Left ventricle myocardium inferior (tissue), 1 donor: ENCODE measurements at places on chromosomes 7 and 10. TPM values are rescaled to one million over a fixed set of nuclear protein-coding genes. Genes with fewer than 3 reads are reported as not detected.

GRCh38 chr10:124739986-124740368 lies 4.2 kb downstream of the FAM53B start:
- no peak for DNase-seq

DNA sequence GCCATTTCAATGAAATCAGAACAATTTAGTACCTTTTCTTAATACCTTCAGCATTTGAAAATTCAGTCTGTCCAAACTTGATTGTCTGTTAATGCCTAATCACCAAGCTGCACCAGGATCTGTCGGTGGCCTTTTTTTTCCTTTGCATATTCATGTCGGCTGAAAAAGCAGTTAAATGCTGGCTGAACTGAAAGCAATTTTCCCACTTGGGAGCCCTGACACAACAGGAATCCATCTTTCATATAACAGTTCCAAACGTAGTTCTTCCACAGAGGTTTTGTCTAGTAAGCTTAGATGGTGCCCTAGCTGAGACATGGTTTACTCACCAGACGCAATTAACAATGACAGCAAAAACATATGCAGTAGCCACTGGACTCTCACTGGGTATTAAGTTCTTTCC lies 83.6 kb upstream of the CHCHD3 start:
- DNase-seq: no peak

- no peak for DNase-seq
Observed at GRCh38 chr10:78046711-78047269, 13.1 kb downstream of the RPS24 start.

DNA sequence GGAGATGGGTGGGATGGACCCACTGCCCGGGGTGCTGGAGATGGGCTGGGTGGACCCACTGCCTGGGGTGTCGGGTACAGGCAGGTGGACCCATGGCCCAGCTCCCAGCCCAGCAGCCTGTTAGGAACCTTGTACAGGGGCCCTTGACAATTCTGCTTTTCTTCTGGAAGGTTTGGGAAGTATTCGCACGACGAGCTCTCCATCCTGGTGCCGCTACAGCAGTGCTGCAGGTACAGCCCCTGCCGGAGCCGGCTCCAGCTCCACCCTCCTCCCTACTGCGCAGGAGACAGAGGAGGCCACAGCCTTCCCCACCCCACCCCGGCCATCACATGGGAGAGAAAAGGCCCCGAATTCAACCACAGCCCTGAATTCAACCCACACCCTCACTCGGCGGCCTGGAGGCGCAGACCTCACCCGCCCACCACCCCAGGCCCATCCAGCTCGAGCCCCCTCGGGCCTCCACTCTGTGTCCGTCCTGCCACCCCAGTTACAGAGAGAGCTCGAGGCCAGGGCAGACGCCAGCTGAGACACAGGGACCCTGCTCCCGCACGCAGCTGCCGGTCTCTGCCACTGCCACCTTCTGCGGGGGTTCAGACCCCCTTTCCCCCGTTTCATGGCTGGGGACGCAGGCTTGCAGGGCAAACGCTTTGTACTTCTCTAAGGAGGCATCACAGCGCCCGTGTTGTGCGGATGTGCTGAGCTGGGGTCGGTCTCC lies 31.3 kb upstream of the FOXL3 start:
- no peak for DNase-seq

- DNase-seq: no peak
Observed at GRCh38 chr10:32959006-32959920, 1.2 kb upstream of the ITGB1 start.

DNA sequence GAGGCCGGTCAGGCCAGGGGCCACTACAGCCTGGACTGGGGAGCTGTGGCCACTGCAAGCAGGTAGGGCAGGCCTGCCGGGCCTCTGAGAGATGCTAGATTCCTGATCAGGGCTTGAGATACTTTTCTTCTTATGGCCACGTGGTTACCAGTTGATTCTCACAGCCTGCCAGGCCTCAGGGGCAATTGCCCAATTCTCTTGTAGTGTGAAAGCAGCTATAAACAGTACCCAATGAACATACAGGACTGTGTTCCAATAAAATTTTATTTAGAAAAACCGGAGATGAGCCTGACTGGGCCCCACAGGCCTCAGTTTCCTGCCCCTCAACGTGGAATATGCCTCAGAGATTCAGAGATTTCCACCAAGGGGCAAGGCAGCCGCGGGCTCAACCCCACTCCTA lies 475.2 kb downstream of the TCERG1L start:
- DNase-seq: no peak

DNA sequence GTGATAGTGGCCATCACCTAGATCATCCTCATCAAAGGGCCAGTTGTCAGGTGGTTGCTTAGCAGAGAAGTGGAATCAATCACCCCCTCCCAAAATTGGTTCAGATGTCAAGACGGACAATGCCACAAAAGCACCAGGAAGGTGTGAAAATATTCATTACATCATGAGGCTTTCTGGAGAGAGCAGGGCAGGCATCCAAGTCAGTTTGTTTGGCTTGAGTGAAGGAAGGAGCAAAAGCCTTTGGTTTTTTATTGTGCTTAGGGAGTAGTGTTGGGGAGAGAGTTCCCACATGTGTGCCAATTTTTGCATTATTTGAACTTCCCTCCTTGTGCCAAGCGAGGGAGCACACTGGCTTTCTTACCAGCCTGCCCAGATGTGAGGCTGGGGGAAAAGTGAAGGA lies 1082.9 kb downstream of the LRMDA start:
- no peak for DNase-seq

DNA sequence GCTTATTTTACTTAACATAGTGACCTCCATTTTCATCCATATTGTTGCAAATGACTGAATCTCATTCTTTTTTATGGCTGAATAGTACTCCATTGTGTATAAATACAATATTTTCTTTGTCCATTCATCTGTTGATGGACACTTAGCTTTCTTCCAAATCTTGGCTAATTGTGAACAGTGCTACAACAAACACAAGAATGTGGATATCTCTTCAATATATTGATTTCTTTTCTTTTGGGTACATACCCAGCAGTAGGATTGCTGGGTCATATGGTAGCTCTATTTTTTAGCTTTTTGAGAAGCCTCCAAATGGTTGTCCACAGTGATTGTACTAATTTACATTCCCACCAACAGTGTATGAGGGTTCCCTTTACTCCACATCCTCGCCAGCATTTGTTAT lies 58.0 kb downstream of the CREB5 start:
- no peak for DNase-seq

GRCh38 chr7:98565103-98565502 lies 52.0 kb upstream of the NPTX2 start:
- no peak for DNase-seq

- DNase-seq: no peak
Observed at GRCh38 chr10:67262675-67263074, 336.8 kb downstream of the LRRTM3 start.

DNA sequence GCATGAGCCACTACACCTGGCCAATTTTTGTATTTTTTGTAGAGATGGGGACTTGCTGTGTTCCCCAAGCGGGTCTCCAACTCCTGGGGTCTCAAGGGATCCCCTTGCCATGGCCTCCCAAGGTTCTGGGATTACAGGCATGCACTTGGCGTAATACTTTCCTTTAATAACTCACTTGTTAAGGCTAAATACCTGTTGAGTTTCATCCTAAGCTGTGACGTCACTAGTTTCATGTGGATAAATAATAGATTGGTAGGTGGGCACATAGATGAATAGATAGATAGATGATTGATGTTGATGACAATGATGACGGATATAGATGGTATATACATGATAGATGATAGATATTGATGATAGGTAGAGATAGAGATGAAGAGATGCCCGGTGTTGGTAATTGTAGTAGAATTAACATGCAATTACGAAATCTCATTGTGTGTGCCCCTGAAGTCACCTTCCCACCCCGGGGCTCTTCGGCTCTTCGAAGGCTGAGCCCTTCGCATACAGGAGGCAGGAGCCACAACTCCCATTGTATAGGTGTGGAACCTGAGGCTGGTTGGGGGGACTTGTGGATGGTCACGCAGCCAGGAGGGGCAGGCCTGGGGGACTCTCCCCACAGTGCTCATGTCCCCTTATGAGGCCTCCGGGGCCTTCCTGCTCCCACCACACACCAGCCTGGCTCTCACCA lies 2.6 kb downstream of the GRIFIN start:
- no peak for DNase-seq

- no peak for DNase-seq
Observed at GRCh38 chr7:140674899-140675701, 2.4 kb downstream of the ADCK2 start.

DNA sequence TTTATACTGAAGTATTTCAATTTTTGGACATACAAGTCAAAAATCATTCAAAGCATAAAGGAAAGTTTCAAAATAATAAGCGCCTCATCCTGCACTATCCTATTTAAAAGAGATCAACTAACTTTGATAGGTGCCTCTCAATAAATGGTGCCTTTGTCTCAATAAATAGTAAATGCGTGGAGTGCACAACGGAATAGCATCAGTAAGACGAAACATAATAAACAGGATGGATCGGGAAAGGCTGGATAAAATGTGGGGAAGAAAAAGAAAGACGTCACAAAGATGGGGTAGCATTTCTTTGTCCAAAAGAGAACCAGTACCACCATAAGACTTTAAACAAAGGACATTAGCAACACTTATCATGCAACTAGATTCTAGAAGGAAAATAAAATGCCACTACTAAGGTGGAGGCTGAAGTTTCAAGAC lies 571 bp upstream of the PRKAR2B start:
- no peak for DNase-seq

DNA sequence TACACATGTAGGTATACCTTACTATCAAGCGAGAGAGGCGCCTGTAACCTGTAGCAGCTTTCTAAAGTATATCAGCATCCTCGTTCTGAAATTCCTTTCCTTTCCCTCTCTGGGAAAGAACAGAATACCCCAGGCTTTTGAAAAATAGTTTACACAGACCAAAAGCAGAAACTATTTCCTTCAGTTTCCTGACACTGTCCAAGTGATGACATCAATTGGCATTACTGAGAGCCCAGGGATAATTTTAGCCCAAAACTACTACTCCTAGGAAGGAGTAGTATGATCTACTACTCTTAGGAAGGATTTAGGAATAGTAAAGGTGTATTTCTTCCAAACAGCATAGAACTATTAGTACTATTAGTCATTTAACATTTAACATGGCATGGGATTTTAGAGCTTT lies 6.0 kb downstream of the GNG11 start:
- DNase-seq: no peak

DNA sequence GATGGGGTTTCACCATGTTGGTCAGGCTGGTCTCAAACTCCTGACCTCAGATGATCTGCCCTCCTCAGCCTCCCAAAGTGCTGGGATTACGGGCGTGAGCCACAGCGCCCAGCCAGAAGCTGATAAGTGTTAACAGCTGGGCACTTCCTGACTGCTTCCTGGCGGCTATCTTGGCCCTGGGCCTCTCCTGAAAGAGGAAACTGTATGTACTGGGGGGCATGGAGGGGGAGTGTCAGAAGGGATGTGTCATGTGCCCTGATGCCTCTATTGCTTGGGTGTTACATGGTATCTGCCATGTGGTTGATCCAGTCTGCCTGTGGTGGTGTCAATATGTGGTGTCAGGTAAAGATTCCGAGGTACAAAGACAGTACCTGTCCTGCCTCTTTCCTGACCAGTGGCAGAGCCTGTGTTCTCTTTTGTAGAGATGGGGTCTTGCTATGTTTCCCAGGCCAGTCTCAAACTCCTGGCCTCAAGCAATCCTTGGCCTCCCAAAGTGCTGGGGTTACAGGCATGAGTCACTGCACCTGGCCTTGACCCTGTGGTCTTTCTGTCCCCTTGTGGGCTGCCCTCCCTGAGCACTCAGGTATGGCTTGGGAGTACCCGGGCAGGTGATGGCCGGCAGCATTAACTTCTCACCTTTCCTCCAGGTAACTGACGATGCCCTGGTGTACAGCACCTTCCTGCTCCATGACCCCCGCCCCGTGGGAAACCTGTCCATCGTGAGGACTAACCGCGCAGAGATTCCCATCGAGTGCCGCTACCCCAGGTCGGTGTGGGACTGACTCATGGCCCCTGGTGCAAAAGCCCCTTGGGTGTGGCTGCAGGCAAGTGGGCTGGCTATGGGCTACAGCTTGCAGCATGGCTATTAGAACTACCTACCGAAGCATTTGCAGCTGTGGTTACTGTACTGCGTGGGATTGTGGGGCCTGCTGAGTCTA lies 4.4 kb downstream of the ZP3 start:
- no peak for DNase-seq

GRCh38 chr10:90920986-90921666 lies at the start of gene ANKRD1:
ANKRD1 (minus strand) TSS chr10:90921087; CDS start chr10:90921027, 60 bp downstream.
- DNase-seq: peak; percentile 58

GRCh38 chr7:142362349-142362748 lies 104.5 kb upstream of the PRSS58 start:
- DNase-seq: no peak

GRCh38 chr10:120400601-120401000 lies 56.4 kb upstream of the PLPP4 start:
- DNase-seq: no peak

DNA sequence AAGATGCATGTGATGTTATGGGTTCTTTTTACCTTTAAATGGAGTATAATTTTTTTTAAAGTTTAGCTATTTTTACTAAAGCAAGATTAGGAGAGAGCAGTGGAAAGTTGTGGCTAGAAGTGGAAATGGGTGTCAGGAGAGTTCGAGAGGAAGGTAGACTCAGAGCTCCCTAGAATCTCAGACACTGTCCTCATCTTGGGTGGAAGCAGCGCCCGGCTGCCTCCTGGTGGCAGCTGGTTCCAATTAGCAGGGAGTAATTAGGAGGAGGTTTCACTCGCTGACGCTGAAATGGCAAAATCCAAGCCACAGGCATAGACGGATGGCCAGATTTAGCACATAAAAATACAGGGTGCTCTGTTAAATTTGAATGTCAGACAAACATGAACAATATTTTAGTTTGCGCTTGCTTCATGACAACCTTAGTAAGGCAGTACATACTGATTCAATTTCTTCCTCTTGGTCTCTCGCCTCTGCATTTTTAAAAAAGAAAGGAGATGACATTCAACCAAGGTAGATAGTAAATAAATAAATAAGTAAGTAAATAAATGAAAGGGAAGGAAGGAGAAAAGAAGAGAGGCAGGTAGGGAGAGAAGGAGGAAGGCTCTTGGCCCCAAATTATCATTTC lies 58.5 kb downstream of the LGI1 start:
- peak; percentile 36 for DNase-seq

GRCh38 chr10:3068201-3068967 lies 1.0 kb downstream of the PFKP start:
- DNase-seq: peak; percentile 73

DNA sequence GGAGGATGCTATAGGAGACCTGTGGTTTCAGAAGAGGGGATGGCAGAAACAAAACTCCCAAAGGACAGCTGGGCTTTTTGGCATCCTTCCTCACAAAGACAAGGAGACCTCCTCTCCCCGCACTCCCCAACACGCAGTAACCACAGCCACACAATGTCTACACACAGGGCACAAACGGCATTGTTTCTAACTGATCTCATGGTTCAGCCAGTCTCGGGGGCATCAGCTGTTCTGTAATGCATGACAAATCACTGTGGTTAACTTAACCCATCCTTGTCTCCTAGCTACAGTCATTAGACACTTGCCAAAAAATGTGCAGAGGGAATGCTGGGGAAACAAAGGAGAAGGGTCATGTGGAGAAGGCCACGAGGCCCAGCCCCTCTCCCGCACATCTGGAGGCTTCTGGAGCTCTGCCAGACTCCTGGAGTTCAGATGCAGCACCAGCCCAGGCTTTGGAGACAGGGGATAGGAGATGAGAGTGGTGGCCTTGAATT lies 7.6 kb upstream of the ADAMTS14 start:
- DNase-seq: no peak

The COL17A1 gene
- total RNA-seq: not detected

The TMEM196 gene
- not detected for total RNA-seq

The BTBD16 gene
- not detected for total RNA-seq

The TMEM60 gene
- 8.2 TPM for total RNA-seq

The MARCHF5 gene
- total RNA-seq: 32.2 TPM

The CRPPA gene
- total RNA-seq: 8.3 TPM

The GDF2 gene
- total RNA-seq: not detected

The CCDC146 gene
- 4.7 TPM for total RNA-seq

The PDK4 gene
- total RNA-seq: 325 TPM

The EGR2 gene
- total RNA-seq: 0.52 TPM

The EBF3 gene
- 6.2 TPM for total RNA-seq

The LRRC18 gene
- total RNA-seq: not detected
